Left renal cortex interstitium (tissue), 4 donors: ENCODE measurements at places on chromosomes 6 and 20.

- DNase-seq = no peak
These were observed 123.6 kb upstream of the DST start for GRCh38 chr6:56766139-56766805.

- no peak for DNase-seq
These were observed 53.3 kb downstream of the SYNDIG1 start for GRCh38 chr20:24522452-24523330.

- DNase-seq = no peak
These were observed 173.4 kb downstream of the BMP2 start for GRCh38 chr20:6940876-6941275.

DNA sequence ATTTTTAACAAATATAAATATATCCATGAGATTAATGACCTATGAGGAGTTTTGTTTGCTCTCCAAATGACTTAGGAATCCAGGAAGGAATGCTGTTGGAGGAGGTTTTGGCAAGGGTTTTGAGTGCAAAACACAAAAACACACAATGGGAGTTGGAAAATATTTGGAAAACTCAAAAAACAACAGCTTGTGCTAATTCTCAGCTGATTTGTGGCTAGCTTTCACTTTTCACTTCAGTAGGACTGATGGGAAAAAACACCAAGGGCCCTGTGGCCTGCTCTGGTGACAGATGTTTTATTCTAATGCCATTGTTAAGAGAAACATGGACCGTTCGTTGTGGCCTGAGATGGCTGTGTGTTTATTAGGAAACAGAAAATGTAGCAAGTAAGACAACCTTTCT is 113.9 kb downstream of the ALDH8A1 start:
- no peak for DNase-seq

DNA sequence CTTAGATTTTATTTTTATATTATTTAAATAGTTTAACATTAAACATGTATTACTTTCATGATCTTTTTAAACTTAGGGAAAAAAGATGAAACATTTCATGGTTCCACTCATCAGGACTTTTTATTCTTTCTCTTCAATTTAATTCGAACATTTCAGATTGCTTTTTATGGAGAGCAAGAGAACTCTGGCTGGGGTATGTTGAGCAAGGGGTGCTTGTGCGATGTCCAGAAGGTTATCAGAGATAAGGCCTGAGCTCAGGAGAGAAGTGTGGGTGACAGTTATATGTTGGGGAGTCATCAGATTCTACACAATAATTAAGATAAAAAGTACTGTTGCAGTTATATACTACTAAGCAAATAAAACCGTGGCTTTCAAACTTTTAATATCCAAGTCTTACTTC is 37.5 kb downstream of the FKBP5 start:
- DNase-seq = no peak

GRCh38 chr6:16440636-16441212 is 202.3 kb downstream of the GMPR start:
- no peak for DNase-seq

GRCh38 chr6:10847684-10848083 is 9.3 kb upstream of the MAK start:
- DNase-seq = no peak

DNA sequence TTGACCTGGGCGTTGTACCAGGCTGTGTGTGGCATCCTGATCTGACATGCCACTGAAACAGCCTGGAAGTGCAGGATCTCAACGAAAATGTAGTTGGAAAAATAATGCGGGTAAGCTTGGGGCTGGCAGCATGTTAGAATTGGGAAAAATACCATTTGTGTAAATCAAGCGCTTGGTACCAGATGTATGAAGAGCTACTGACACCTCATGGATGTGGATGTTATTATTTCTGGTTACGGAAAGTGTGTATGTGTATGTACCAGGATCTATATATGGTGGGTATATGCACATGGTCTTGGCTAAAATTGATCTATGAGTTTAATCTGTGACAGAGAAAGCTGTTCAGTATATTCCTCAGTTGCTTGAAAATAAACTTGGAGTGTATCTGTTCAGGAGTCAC is 22.7 kb downstream of the HIVEP1 start:
- no peak for DNase-seq

DNA sequence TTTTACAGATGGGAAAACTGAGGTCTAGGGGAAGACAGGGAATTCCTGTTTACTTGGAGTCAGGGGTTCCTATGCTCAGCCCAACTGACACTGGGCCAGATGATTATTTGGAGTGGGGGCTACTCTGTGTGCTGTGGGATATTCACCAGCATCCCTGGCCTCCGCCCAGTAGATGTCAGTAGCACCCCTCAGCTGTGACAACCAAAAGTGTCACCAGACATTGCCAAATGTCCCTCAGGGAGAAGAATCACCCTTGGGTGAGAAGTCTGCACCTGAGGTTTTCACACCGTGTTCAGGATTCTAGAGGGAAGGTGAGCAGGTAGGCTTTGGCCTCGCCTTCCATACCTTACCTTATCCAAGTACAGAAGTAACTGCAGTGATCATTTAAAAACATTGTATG is 27.6 kb downstream of the CDH26 start:
- DNase-seq = no peak

- no peak for DNase-seq
These were observed 170.1 kb downstream of the CLIC5 start for GRCh38 chr6:45845567-45845966.
